SK-N-SH (cell line): ENCODE measurements at places on chromosomes 3 and 15. TPM values are rescaled to one million over a fixed set of nuclear protein-coding genes. Genes with fewer than 3 reads are reported as not detected.

TGM5 gene
- not detected in 2 replicates for polyA plus RNA-seq

GADL1 gene
- polyA plus RNA-seq, result not detected in 2 replicates

GOLGA8Q gene
- polyA plus RNA-seq, result 0.28 and 0.47 TPM in 2 replicates

RHCG gene
- not detected in 2 replicates for polyA plus RNA-seq

LRRK1 gene
- 6.5 and 6.9 TPM in 2 replicates for polyA plus RNA-seq
